ENCODE measurements at places on chromosomes 5 and 9.

GRCh38 chr5:83034528-83035207 is 42.5 kb downstream of the TMEM167A start:
- no peak for DNase-seq

DNA sequence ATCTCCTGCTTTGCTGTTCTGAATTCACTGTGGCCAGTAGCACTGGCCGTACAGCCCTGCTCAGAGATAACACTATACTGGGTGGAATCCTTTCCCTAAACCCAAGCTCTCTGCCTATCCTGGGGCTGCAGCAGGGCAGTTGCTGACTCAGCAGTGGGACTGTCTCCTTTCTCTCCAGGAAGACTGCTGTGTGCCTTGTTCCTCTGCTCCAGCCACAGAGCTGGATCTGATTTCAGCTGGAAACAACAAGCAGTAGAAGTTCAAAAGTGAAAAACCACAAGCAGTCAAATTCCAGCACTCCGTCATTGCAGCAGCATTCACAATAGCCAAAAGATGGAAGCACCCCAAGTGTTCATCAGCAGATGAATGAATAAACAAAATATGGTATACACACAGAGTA is 105.0 kb downstream of the FBXL7 start:
- no peak for DNase-seq

- no peak for DNase-seq
Observed at GRCh38 chr9:93066978-93067603, 8.6 kb downstream of the SUSD3 start.

DNA sequence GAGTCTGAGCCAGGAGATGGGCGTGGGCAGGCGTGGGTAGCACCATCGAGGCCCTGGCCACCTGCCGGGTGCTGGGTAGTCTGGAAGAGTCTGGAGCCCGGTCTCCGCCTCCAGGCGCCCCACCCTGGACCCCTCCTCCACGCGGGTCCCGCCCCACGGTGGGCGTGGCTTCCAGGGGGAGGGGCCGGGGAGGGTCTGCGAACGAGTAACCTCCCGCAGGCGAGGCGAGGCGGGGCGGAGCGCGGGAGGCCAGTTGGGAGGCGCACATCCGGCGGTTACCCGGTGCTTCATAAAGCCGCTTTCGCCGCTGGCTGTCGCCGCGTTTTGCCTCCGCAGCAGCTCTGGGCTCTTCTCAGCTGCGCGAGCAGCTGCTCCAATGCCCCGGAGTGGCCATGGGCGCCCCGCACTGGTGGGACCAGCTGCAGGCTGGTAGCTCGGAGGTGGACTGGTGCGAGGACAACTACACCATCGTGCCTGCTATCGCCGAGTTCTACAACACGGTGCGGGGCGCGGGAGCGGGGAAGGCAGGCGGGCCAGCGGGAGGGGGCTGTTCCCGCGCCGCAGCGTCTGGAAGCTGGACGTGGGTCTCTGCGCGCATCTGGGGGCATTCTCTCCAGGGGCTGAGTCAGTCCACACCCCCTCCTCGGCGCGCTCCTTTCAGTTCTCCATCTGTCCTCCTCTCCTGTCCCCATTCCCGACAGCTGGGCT is at the start of gene ACER2:
TSS of gene ACER2 (plus strand) at position 317 of the 708 bp plus-strand sequence. CDS start at position 393, 76 bp downstream.
- peak; percentile 93 for DNase-seq

GRCh38 chr5:58259685-58260152 is 200.2 kb downstream of the PLK2 start:
- peak; percentile 90 for DNase-seq

GRCh38 chr5:40631236-40631635 is 48.5 kb upstream of the PTGER4 start:
- peak; percentile 51 for DNase-seq

- no peak for DNase-seq
Observed at GRCh38 chr9:113184539-113184938, 33.7 kb downstream of the SLC31A2 start.

All from dermis blood vessel endothelial cell (primary cell).